ENCODE measurements at places on chromosomes 12 and 14. TPM values are rescaled to one million over a fixed set of nuclear protein-coding genes. Genes with fewer than 3 reads are reported as not detected.
A peak's percentile ranks its signal among the peaks of the same experiment; 100 is the strongest.

DNA sequence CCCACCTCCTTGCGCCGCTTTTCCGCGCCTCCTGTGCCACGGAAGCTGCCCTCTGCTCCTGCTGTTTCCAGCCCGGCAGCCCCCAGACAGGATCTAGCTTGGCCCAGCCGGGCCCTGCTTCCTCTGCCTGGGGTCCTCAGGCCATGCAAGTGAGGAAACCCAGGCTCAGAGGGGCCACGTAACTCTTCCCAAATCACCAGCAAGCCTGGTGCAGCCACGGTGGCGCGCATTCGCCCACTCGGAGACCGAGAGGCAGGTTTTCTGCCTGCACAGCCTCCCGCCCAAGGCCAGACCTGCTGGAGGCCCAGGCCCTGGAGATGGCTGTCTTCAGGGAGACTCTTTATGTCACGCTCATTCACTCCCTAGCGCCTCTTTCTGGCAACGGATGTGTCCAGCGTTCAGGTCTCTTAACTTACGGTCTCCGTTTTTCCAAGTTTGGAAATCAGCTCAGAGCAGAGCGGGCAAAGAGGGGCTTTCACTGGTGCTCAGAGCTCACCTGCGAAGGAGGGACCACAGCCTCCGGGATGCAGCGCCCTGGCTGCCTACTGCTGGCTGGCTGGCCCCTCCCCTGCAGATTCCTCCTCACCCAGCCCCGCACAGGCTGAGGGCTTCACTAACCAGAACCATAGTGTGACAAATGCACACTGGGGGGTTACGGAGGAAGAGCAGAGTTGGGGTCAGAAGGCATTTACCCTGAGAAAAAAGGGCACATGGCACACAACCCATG, 20.6 kb upstream of the CEP170B start:
- peak; percentile 56 for DNase-seq
- no peaks in the 10 kb centered on the region for H3K27me3 ChIP-seq
- H3K36me3 ChIP-seq: no peaks in the 10 kb centered on the region
- H3K4me3 ChIP-seq: peak overlapping the region; percentile 77

DNA sequence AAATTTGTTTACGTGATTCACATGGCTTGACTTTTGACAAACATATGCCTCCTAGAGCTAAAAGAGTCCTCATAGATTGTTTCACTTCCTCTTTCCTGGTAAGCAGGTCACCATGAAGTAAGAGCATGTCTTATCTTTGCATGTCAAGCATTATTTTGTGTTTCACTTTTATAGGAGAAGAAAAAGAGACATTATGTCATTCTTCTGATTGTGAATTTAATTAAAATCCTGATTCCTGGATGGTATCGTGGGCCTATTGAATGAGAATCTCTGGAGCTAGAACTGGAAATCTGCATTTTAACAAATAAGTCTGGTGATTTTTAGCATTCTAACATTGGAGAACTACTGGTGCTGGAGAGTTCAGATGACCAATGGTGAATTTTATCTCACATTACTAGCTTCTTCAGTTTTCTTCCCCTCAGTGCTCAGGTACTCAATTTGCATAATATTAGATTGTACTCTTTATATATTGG, 218.6 kb upstream of the ATP2B1 start:
- DNase-seq: no peak
- no peaks in the 10 kb centered on the region for H3K4me1 ChIP-seq
- H3K36me3 ChIP-seq: no peaks in the 10 kb centered on the region

GRCh38 chr12:41476499-41477439, 288.6 kb downstream of the PDZRN4 start:
- no peaks in the 10 kb centered on the region for H3K27me3 ChIP-seq
- H3K4me1 ChIP-seq: peaks cover 11% of the 10 kb centered on the region
- DNase-seq: no peak
- no peaks in the 10 kb centered on the region for H3K36me3 ChIP-seq
- H3K27ac ChIP-seq: no peak overlapping the region
- H3K4me3 ChIP-seq: no peak overlapping the region

ZNF891 gene
- 2.1 TPM for total RNA-seq

- no peaks in the 10 kb centered on the region for H3K27me3 ChIP-seq
- no peaks in the 10 kb centered on the region for H3K36me3 ChIP-seq
These were observed 73.8 kb downstream of the SUSD6 start for GRCh38 chr14:69685218-69685616.

GPR68 gene
- total RNA-seq: 0.33 TPM

DNA sequence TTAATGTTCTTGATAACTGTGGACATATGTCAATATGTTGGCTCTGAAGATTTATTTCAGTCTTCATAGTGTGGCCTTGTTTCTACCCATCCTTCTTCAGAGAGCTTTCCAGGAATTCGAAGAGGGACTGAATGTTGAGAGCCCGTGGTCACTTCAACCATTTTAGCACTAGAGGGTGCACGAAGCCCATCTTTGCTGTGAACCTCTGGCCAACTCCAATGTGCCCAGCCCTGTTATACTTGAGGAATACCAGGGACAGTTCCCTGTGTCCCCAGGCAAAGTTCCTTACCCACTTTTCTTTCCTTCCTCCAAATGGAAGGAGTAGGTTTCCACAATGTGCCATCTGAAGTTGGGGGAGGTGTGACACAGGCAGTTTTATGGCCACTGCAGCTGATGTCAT, 603.5 kb downstream of the RPL10L start:
- H3K36me3 ChIP-seq: no peaks in the 10 kb centered on the region
- no peak overlapping the region for H3K4me3 ChIP-seq
- H3K27me3 ChIP-seq: no peaks in the 10 kb centered on the region
- H3K4me1 ChIP-seq: no peaks in the 10 kb centered on the region
- peak; percentile 76 for DNase-seq
- no peak overlapping the region for H3K27ac ChIP-seq

EGLN3 gene
- total RNA-seq: 19.8 TPM

GRCh38 chr12:44285321-44285960, 449.6 kb downstream of the TMEM117 start:
- no peak overlapping the region for H3K27ac ChIP-seq
- no peaks in the 10 kb centered on the region for H3K27me3 ChIP-seq
- no peak for DNase-seq
- no peak overlapping the region for H3K4me3 ChIP-seq

GUCY2C gene
- 1.3 TPM for total RNA-seq

CREBL2 gene
- 18.1 TPM for total RNA-seq

DNA sequence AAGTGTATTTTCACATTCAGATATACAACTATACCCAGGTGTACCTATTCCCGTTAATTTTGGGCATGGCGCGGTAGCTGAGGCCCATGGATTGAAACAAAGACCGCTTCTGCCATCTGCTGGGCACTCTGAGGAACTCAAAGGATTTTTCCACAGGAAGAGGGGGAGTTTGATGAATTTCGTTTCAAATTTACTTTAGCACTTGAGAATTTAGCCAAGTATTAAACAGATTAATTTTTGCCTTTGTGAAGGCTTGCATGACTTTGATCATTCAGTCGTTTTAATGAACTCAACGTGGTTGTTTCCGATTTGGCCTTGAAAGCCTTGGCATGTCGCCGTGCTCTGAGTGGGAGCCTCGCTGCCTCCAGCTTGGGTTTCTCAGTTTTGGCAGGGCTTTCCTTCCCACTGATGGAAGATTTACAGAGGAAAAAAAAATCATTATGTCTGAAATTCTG, 153.2 kb upstream of the DDHD1 start:
- DNase-seq: peak; percentile 46
- H3K36me3 ChIP-seq: peaks cover 12% of the 10 kb centered on the region
- no peaks in the 10 kb centered on the region for H3K27me3 ChIP-seq
- no peaks in the 10 kb centered on the region for H3K4me1 ChIP-seq
- H3K4me3 ChIP-seq: no peak overlapping the region
- H3K27ac ChIP-seq: no peak overlapping the region

GRCh38 chr12:4275016-4275869, 1.7 kb downstream of the CCND2 start:
- no peaks in the 10 kb centered on the region for H3K27me3 ChIP-seq
- H3K36me3 ChIP-seq: peaks cover 46% of the 10 kb centered on the region
- H3K27ac ChIP-seq: no peak overlapping the region
- DNase-seq: peak; percentile 46
- H3K4me1 ChIP-seq: peaks cover 9% of the 10 kb centered on the region

RIPK3 gene
- total RNA-seq: not detected

DNA sequence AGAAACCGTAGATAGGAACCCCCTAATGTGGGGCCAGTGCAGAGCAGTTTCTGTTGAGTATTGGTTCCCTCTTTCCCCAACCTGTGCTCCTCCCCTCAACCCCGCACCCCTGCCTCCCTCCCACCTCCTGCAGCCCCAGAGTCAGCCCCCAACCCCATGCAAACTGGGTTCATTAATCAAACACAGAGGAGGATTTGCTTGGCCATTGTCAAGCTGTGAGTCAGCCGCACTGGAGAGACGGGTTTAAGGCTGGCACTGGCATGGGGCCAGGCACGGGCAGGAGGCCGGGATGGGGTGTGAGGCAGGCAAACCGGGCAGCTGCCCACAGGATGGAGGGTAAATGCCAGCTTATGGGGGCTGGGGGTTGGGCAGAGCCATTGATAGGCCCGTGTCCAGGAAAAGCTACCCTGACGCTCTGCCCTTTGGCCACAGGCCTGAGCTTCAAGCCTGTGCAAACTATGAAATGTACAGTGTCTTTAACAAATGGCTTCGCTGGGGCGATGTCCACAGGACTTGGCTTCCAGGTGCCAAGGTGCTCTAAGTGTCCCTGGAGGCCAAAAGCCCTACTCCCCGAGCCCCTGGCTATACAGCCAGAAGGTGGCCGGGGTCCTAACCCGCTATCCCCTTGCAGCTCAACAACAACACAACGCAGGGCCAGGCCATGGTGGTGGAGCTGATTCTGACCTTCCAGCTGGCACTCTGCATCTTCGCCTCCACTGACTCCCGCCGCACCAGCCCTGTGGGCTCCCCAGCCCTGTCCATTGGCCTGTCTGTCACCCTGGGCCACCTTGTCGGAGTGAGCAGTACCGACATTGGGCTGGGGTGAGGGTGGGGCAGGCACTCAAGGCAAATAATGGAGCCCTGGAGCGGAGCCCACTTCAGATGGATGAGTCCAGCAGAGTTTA, 1.4 kb downstream of the AQP5 start:
- H3K4me3 ChIP-seq: no peak overlapping the region
- peaks cover 9% of the 10 kb centered on the region for H3K4me1 ChIP-seq
- peaks cover 12% of the 10 kb centered on the region for H3K27me3 ChIP-seq
- no peak overlapping the region for H3K27ac ChIP-seq
- DNase-seq: no peak

PRIM1 gene
- 46.5 TPM for total RNA-seq

RERGL gene
- not detected for total RNA-seq

FERMT2 gene
- 136 TPM for total RNA-seq

DNA sequence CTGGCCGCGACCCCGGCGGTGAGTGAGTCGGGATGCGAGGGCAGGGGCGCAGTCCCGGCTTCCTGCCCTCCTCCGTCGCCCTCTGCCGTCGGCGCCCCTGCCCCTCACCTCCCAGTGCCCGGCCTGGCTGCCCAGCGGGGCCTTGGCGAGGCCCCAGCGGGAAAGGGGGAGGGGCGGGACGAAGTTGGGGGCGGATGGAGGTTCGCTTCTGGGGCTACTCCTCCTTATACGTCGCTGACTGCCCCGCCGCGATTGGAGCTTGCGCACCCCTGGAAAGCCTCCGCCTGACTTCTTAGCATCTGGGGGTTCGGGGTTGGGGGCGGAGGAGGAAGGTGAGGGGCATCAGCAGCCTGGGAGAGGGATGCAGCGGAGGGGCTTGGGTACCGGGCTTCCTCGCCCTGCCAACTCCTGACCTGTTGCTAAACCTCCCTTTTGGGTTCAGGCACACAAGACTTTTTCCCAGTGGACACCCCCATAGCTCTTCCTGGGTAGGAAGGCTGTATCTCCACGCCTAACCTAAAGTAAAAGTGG, 406 bp downstream of the TMEM263 start:
- no peak overlapping the region for H3K27ac ChIP-seq
- peak overlapping the region; percentile 88 for H3K4me3 ChIP-seq
- no peaks in the 10 kb centered on the region for H3K36me3 ChIP-seq
- H3K4me1 ChIP-seq: no peaks in the 10 kb centered on the region

DHH gene
- 0.13 TPM for total RNA-seq

DNA sequence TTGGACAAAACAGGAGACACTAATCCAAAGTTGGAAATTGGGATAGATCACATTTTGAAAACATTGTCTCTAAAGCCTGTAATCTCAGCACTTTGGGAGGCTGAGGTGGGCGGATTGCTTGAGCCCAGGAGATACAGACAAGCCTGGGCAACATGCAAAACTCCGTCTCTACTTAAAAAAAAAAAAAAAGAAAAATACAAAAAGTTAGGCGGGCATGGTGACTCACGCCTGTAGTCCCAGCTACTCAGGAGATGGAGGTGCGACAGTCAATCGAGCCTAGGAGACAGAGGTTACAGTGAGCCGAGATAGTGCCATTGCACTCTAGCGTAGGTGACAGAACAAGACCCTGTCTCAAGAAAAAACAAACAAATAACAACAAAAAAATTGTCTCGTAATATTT, 152.1 kb downstream of the MGAT4C start:
- no peak overlapping the region for H3K27ac ChIP-seq
- DNase-seq: no peak
- H3K27me3 ChIP-seq: no peaks in the 10 kb centered on the region
- H3K36me3 ChIP-seq: no peaks in the 10 kb centered on the region
- no peaks in the 10 kb centered on the region for H3K4me1 ChIP-seq

DNA sequence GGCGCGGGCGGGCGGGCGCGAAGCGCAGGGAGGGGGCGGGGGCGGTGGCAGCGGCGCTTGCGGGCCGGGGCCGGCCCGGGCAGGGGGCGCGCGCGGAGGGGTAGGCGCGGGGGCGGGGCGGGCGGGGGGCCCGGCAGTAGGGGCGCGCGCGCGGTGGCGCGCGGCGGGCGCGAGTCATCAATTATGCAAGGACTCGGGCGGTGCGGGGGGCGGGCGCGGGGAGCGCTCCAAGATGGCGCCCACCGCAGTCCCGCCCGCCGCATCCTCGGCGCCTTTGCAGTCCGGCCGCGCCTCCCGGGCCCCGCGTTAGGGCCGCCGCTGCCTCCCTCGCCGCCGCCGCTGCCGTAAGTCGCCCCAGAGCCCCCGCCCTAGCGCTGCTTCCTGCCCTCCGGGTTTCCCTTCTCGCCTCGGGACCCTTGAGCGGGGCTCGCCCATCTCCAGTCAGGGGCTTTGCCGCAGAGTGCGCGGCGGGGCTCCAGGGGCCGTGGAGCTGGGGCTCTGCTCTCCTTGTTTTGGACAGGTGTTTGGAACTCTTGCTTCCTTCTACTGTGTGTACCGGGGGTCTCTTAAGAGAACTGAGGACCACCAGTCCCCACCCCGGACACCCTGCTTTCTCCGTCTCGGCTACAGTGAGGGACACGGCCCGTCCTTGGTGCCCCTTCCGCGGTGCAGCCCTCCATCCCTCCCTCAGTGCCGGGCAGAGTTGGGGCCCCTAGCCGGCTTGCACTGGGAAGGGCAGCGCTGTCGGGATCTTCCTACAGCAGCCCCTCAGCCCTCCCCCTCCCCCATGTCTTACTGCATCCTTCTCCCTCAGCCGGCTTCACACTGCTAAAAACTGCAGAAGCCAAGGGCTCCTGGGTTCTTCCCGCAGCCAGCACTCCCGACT, at the start of gene SCN8A:
SCN8A (plus strand) TSS at position 218 of the 886 bp plus-strand sequence. CDS start 71,585 bp downstream, outside the sequence.
- peak within 1 kb of the TSS; percentile 96 for H3K4me3 ChIP-seq
- peaks cover 2% of the 10 kb centered on the region for H3K4me1 ChIP-seq
- peaks cover 6% of the 10 kb centered on the region for H3K36me3 ChIP-seq

Measured in H9 (cell line).